ENCODE measurements at places on chromosomes 2 and 18.

- no peak for DNase-seq
These were observed 297.7 kb downstream of the SATB2 start for GRCh38 chr2:199160081-199160480.

GRCh38 chr18:73577365-73577764 is 570.3 kb downstream of the FBXO15 start:
- no peak for DNase-seq

GRCh38 chr2:42492691-42493467 is 903 bp downstream of the KCNG3 start:
- no peak for DNase-seq

- DNase-seq: no peak
These were observed 61.7 kb upstream of the EPC2 start for GRCh38 chr2:148582679-148583511.

GRCh38 chr2:43041173-43041591 is 185.2 kb downstream of the ZFP36L2 start:
- DNase-seq: no peak

DNA sequence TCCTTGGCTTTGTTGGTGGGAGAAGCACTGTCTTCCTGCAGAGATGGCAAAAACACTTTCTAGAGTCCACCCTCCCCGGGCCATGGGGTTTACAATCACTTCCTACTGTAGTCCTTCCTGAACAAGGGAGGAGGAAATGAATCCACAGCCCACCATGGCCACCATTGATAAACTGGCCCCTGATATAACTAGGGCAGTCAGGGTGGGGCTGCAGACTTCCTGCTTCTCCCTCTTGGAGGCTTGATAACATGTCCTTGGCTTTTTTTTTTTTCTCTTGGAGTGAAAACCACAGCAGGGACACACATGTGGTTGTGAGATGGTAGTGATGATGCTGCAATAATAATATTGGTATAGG is 437.8 kb downstream of the ZNF521 start:
- no peak for DNase-seq

- DNase-seq: no peak
These were observed 97.6 kb downstream of the MYCN start for GRCh38 chr2:16037808-16038457.

DNA sequence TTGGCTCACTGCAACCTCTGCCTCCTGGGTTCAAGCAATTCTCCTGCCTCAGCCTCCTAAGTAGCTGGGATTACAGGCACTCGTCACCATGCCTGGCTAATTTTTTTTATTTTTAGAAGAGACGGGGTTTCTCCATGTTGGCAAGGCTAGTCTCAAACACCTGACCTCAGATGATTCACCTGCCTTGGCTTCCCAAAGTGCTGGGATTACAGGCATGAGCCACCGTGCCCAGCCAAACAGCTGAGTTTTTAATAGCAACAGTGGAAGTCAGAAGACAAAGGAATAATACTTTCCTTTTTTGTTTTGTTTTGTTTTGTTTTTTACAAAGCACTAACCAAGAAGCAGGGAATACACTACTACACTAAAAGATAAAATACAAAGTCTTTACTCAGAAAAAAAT is 16.9 kb downstream of the GPR75 start:
- DNase-seq: no peak

DNA sequence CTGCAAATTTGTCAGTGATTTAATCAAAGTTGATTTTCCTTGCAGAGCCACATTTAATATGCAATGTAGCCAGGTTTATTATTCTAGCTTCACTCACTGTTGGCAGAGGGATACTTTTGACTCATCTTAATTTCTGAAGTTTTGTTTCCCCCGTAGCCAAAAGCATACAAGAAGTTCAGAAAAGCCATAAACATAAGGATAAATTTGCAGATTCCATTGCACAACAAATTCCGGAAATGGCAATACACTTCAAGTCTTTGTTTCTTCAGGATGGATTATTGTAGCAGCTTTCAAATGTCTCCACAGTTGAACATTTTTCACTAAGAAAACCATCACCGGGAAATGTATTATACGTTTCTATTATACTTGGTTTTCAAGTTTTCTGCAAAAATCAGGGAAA is 88.0 kb upstream of the ZCCHC2 start:
- DNase-seq: no peak

GRCh38 chr2:32905270-32905669 is 41.5 kb upstream of the LTBP1 start:
- DNase-seq: no peak

GRCh38 chr18:38651736-38652135 is 1086.1 kb upstream of the CELF4 start:
- no peak for DNase-seq

GRCh38 chr2:207132019-207132418 is 33.7 kb downstream of the KLF7 start:
- no peak for DNase-seq

- DNase-seq: no peak
These were observed 55.1 kb downstream of the MAP3K20 start for GRCh38 chr2:173130496-173131465.

- peak; percentile 13 for DNase-seq
These were observed 473.1 kb upstream of the TCF4 start for GRCh38 chr18:56060967-56061541.

DNA sequence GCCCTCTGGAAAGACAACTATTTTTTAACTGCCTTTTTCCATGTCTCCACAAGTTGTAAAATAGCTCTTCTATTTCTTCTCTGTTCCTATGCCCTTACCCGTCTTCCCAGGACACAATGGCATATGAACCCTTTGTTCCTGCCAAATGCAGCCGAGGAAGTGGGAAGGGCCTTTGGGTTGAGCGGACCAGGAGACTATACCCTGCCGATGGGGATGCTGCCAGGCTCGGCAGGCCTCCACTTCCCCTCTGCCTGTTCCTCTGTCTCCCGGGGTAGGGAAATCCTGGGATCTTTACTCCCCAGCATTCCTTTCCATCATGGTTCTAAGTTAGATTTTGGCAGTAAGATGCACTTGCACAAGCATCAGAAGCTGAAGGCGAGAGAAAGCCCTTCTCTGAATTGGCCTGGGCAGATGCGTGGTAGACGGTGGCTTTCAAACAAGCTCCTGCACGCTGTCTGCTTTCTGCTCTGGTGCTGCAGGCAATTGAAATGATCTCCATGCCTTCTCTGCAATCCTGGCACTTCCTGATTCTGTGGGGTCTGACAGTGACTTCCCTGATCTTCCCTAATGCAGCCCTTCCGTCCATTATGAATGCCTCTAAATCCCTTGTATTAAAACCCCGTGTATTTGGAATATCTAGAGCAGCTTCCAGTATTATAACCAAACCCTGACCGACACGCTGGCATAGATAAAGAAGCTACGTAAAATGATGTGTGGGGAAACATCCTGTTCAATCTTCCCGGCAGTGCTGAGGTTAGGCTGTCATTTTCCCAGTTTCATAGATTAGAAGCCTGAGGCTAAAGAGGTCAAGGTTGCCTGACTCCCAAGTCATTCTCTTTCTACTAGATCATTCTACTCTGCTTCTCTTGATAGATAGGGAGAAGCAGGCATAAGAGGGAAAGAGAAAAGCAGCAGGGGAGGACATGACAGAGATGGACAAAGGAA is 69.8 kb downstream of the MCFD2 start:
- no peak for DNase-seq

GRCh38 chr2:190807886-190808285 is 72.7 kb upstream of the GLS start:
- no peak for DNase-seq

- DNase-seq: no peak
These were observed 33.3 kb downstream of the POLR1A start for GRCh38 chr2:86072271-86072858.

- DNase-seq: no peak
These were observed 82.8 kb upstream of the CCBE1 start for GRCh38 chr18:59779979-59780378.

- DNase-seq: no peak
These were observed 64.3 kb upstream of the HPCAL1 start for GRCh38 chr2:10238396-10238795.

- no peak for DNase-seq
These were observed 16.8 kb upstream of the BOK start for GRCh38 chr2:241541564-241542277.

GRCh38 chr2:240346753-240347372 is 88.6 kb upstream of the GPC1 start:
- no peak for DNase-seq

- no peak for DNase-seq
These were observed 31.1 kb downstream of the CTIF start for GRCh38 chr18:48569915-48570264.

GRCh38 chr2:147363181-147363580 is 481.6 kb upstream of the ACVR2A start:
- no peak for DNase-seq

DNA sequence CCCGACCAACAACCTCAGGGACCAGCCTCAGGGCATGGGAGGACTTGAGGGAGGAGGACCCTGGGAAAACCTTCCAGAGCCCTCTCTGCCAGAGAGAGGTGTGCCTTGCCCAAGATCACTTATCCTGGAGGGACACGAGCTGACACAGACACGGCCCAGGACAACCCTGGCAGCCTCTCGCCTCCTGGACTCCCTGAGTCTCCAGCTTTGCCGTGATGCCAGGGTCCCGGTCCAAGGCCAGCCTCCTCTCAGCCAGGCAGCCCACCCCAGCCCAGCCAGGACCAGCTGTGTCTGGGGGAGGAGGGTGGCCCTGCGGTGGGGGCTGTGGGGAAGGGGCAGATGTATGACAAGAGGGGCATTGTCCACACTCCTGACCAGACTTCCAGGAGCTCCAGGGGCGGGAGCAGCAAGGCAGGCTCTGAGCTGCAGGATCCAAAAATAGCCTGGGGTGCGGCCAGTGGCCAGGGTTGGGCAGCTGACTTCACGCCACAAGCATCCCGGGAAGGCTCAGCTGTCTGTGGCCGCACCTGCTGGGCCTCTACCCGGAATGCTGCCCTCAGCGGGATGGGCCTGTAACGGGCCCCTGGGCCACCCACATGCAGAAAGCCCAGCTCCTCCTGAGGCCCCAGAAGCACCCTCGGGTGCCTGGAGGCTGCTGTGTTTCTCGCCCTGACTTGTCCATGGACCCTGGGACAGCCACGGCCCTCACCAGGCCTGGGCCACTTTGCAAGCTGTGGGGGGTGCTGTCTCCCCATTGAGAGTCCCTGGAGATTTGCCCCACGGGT is 65.5 kb upstream of the GPC1 start:
- no peak for DNase-seq

GRCh38 chr2:110973262-110973661 is 147.5 kb upstream of the BCL2L11 start:
- no peak for DNase-seq

GRCh38 chr18:63994783-63995399 is 25.0 kb downstream of the SERPINB8 start:
- DNase-seq: no peak

DNA sequence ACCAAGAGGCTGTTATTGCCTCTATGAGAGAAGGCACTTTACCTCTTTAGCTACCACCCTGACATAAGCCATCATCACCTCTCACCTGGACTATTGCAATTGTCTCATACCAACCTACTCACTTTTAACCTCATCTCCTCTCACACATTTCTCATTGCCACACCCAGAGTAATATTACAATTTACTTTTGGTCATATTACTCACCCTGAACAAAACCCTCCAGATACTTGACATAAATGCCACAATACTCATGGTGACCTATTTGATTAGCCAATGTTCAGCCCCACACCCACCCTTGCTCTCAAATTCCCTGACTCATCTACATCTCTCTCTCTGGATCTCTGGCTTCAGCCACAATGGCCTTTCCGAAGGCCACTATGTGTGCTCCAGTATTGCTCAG is 90.9 kb upstream of the CDH7 start:
- no peak for DNase-seq

DNA sequence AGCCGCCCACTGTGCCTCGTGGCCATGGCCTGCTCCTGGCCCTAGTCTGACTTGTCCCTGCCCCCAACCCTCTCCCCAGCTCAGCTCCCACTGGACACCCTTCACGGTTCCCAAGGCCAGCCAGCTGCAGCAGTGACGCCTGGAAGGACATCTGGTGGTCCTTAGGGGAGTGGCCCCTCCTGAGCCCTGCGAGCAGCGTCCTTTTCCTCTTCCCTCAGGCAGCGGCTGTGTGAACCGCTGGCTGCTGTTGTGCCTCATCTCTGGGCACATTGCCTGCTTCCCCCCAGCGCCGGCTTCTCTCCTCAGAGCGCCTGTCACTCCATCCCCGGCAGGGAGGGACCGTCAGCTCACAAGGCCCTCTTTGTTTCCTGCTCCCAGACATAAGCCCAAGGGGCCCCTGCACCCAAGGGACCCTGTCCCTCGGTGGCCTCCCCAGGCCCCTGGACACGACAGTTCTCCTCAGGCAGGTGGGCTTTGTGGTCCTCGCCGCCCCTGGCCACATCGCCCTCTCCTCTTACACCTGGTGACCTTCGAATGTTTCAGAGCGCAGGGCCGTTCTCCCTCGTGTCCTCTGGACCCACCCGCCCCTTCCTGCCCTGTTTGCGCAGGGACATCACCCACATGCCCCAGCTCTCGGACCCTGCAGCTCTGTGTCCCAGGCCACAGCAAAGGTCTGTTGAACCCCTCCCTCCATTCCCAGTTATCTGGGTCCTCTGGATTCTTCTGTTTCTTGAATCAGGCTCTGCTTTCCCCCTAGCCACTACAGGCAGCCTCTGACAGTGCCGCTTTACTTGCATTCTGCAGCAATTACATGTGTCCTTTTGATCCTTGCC is 35.8 kb downstream of the ANO7 start:
- no peak for DNase-seq

Data from NT2/D1 (cell line).